Suppressor macrophage treated with lipopolysaccharide for 1 hour (primary cell): ENCODE measurements at places on chromosomes 13 and 19.

- DNase-seq, result no peak
Measured at GRCh38 chr13:102968572-102969228, 97.5 kb downstream of the SLC10A2 start.

GRCh38 chr13:24693862-24694471, 13.8 kb downstream of the ATP12A start:
- DNase-seq, result peak; percentile 84

GRCh38 chr13:42149136-42149535, 100.7 kb downstream of the DGKH start:
- DNase-seq, result no peak

GRCh38 chr19:46787331-46788261, 798 bp downstream of the SLC1A5 start:
- DNase-seq, result peak; percentile 53

GRCh38 chr19:11025445-11025844, 63.8 kb upstream of the LDLR start:
- DNase-seq, result no peak

- no peak for DNase-seq
Measured at GRCh38 chr13:73849292-73849691, 284.9 kb downstream of the KLF12 start.
